ENCODE measurements at places on chromosomes 4 and X. TPM values are rescaled to one million over a fixed set of nuclear protein-coding genes. Genes with fewer than 3 reads are reported as not detected.

Gene ETDA
- total RNA-seq = not detected

Gene PABPC5
- total RNA-seq = 8.9 TPM

Gene SYN1
- total RNA-seq = 20.2 TPM

Gene SLC25A53
- total RNA-seq = 10.1 TPM

Gene RBM3
- total RNA-seq = 105 TPM

Gene SPANXN3
- total RNA-seq = not detected

Gene CPLX1
- total RNA-seq = 2.0 TPM

Gene HTN1
- not detected for total RNA-seq

Gene FATE1
- not detected for total RNA-seq

Gene RTL9
- 0.25 TPM for total RNA-seq

Gene CLDN22
- total RNA-seq = not detected
